ENCODE measurements at places on chromosomes 3 and 15.
A peak's percentile ranks its signal among the peaks of the same experiment; 100 is the strongest.

DNA sequence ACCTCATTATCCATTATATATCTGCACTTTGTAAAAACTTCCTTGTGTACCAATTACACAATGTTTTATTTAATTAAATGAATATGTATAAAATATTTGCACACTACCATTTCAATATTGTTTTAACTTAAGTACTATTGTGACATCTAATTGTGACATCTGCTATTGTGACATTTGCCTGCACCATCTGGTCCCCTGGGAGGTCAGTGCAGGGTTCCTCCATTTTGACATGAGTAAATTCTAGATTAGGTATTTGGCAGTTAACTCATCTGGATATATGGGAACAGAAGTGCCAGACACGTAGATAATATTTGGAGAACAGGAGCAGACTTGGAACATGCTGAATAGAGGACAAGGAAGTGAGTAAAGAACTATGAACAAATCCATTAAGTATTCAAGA, 332.1 kb downstream of the VGLL3 start:
- no peak for DNase-seq

DNA sequence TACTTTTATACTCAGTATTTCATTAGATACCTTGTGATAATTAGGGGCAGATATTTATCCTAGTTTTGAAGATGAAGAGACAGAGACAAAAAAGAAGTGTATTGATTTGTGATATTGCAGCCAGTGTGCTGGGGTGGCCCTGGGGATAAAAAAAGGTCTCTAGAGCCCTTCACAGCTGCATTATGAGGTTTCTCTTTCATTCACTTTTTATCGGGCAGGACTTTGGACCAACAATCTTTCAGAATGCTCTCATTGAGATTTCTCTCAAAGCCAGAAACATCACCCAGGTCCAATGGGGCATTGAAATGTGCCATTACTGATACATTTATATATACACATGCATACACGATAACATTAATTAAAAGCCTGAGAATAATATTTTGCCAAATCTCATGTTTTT, 20.5 kb upstream of the SELENOT start:
- DNase-seq, result no peak

- no peak for DNase-seq
These were observed 14.6 kb downstream of the HDAC11 start for GRCh38 chr3:13494463-13495350.

DNA sequence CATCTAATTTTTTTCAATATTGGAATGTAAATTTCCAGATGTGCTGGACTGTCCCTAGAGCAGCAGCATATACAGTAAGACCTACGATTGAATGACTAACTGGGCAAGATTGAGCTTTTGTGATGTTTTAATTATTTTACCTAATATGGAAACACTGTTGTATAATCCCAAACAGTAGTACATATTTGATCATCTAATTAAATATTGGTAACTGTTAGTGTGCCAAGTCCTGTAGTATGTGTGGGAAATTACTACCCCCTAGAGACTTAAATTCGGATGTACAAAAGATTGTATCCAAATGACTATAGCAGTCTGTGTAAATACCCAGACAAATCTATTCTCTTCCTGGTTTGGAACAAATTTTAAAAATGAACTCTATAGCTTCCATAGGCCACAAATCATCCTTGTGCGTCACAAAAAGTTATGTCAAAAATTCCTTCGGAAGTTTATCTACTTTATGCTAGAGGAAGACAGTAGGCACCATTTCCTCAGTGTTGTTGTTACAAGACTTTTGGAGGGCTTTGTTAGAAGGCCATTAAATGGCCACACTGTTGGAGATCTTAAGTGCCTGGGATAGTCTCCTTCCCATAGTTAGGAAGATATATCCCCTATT, 41.6 kb downstream of the NKIRAS1 start:
- DNase-seq, result no peak

DNA sequence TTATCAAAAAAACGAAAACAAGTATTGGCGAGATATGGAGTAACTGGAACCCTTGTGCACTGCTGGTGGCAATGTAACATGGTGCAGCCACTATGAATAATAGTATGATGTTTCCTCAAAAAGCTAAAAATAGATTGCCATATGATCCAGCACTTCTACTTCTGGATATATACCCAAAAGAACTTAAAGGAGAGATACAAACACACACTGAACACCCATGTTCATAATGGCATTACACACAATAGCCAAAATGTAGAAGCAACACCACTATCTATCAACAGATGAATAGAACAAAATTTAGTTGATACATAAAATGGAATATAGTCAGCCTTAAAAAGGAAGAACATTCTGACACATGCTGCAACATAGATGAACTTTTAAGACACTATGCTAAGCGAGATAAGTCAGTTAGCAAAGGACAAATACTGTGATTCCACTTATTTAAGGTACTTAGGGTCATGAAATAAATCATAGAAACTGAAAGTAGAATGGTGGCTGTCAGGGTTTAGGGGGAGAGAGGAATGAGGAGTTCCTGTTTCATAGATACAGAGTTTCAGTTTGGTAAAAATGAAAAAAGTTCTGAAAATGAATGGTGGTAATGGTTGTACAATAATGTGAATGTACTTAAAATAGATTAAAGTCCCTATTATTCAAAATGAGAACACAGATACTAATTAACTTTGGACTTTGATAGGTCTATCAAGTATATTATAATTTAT, 59.4 kb upstream of the IMPG2 start:
- no peak for DNase-seq

DNA sequence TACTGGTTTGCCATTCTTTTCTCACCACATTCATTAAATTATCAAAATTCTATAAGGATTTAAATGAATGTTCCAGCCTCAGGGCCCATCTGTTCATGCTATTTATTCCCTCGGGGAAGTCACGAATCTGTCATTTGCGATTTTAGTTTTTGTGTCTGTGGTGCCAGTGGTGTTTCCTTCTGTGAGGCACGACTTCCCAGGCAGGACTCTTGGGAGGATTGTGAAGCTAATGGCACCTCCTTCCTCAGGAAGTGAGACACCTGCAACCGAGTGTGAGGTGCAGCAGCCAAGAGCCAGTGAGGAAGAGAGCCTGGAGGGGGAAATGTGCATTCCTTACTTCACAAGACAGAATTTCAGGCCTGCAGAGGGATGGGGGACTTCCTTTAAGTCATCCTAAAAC, 24.1 kb downstream of the SV2B start:
- no peak for DNase-seq

DNA sequence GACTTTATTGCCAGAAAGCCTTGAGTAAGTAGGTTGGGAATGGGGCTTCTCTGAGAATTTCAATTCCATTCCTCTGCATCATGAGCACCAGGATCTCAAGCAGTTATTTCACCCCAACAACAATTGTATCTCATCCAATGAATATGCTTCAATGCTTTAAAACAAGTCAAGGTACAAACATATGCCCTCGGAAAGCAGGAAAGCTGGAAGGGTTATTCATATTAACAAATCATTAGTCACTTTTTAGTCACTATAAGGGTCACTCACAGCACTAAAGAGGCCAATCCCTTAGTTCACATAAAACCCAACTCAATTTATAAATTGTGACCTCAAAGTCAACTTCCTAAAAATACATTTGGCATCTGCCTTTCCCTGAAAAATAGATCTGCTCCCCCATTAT, 16.2 kb downstream of the MB21D2 start:
- no peak for DNase-seq

GRCh38 chr3:127786353-127787070, 35.8 kb downstream of the MGLL start:
- DNase-seq, result no peak

DNA sequence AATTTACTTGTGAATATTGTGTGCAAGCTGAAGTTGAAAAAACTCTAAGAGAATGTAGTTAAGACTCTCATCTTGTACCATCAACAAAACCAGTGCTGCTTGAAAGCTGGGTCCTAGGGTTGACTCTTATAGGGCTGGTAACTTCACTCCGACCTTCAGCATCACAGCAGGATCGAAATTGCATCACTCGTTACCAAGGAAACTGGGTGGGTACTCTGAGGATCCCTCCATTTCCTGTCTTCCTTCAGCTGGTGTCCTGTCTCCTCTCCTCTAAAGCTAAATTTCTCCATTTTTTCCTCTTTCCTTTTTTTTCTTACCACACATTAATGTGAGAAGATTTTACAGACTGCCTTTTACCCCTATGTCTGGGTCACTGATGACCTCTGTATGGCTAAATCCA, 3.0 kb upstream of the APH1B start:
- no peak for DNase-seq

DNA sequence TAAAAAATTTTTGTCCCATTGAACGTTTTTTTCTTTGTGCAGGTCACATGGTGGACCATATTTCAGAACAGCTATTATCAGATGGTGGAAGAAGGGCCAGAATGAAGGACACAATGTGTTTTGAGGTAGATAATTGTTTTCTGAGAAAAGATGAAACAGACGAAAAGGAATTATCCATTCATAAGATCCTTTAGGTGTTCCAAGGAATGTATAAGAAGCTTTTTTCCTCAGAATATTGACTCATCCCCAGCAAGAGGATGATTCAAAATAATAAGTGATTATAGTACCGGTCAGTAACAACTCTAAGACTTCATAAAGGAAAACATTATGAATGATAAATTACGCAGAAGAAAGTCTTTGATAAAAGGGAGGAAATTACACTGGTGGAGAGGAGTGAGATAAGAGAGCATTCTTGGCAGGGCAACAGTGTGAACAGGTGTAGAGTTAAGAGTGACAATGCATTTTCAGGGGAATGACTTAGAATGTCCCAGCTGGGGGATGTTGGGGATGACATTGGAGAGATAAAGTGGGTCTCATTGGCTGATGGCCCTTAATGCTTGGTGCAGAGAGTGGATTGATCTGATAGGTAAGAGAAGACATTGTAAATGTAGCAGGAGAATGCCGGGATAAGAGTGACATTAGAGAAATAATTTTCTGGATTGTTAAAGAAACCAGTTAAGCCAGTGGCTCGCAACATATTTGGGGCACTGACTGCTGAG, 27.0 kb upstream of the AQP9 start:
- DNase-seq, result no peak

DNA sequence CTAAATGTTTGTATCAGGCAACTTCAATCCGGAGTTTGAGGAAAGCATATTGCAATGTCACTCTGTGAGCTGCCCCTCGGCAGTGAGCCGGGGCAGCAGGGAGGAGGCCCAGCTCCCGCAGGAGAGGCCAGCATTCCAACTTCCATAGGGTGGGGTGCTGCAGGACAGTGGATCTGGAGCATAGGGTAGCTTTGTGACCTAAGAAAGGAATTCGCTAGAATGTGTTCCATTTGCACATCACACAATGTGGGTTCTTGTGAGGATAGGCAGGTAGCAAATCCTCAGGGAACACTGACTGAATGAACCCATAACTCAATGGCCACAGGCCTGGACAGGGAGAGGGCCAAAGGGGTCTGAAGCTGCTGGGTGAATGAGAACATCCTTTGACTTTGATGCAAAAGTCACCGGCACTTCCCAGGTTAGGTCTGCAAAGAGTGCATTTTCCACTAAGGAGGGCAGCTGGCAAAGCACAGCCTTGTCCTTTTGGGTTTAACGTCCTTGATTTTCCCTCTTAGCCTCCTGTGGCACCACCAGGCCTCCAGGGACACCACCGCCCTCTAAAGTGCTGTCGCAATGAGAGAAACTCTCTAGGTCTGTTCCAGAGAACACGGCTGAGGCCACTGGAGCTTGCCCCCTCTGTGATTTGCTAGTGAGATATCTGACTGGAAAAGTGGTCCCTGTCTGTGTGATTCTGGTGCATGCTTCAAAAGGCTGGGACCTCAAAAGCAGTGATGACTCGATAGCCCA, 36.2 kb downstream of the GABRB3 start:
- no peak for DNase-seq

DNA sequence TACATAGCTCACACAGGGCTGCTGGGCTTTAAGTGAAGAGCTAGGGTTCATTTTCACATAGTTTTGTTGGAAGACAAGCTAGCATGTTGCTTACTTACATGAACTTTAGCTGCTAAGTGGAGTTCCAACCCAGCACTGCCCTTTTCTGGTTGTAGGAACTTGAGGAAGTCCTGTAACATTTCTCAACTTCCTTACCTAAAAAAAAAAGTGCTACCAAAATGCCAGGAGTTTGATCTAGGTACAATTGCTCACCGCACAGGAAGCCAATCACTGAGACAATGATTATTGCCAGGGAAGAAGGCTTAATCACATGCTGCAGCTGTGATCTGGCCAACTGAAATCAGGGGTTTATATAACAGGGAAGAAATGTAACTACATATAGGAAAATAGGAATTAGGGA, 52.8 kb downstream of the IL12A start:
- DNase-seq, result no peak

- no peak for DNase-seq
These were observed 8.9 kb upstream of the ADAMTS17 start for GRCh38 chr15:100350434-100351226.

- DNase-seq, result no peak
These were observed 39.8 kb downstream of the PCSK6 start for GRCh38 chr15:101449471-101450402.

GRCh38 chr3:16504242-16504641, 9.3 kb downstream of the RFTN1 start:
- DNase-seq, result no peak

GRCh38 chr3:42501681-42502428, 588 bp upstream of the VIPR1 start:
- peak; percentile 23 for DNase-seq

- DNase-seq, result no peak
These were observed 24.7 kb downstream of the KY start for GRCh38 chr3:134625885-134626741.

GRCh38 chr3:45123030-45123429, 23.1 kb downstream of the CDCP1 start:
- DNase-seq, result no peak

GRCh38 chr3:52242039-52242438, 3.1 kb upstream of the TWF2 start:
- no peak for DNase-seq

DNA sequence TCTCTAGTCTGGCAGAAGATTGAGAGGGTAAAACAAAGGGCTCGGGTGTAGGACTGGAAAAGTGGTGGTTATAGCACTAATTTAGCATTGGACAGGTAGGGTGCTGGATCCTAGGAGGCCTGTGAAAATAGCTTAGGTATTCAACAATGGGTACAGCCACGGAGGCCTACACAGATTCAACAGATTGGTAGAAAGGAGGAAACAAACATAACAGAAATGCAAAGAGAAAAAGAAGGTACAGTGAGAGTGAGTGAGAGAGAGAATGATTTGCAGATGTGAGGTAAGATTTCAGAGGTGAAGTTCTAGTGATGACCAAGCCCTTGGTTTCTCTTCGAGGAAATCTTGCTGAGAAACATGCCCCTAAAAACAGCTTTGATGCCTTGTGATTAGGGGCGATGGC, 37.9 kb downstream of the ADIPOQ start:
- DNase-seq, result no peak

DNA sequence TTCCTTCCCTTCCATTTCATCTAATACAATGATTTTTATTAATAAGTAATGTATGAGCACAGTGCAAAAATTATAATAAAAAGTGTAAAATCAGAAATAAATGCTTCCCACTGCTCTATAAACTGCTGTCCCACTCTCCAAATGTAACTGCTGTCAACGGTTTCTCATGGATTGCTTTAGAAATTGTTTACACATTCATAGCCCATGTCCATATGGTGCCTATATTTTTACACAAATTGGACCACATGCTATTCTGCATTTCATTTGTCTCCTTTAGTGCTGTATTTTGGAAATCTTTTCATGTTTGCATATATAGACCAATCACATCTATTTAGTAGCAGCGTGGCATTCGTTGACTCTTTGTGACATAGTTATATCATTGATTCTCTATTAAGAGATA, 164.7 kb upstream of the SLCO3A1 start:
- no peak for DNase-seq

GRCh38 chr3:103862415-103862814, 1427.6 kb downstream of the ZPLD1 start:
- DNase-seq, result no peak

Measured in effector memory CD4-positive, alpha-beta T cell (primary cell).